ENCODE measurements at places on chromosomes 5 and 9.

- DNase-seq, result no peak
Measured at GRCh38 chr9:133207021-133207531, 2.0 kb downstream of the OBP2B start.

- no peak for DNase-seq
Measured at GRCh38 chr5:80149161-80149609, 106.7 kb downstream of the SERINC5 start.

DNA sequence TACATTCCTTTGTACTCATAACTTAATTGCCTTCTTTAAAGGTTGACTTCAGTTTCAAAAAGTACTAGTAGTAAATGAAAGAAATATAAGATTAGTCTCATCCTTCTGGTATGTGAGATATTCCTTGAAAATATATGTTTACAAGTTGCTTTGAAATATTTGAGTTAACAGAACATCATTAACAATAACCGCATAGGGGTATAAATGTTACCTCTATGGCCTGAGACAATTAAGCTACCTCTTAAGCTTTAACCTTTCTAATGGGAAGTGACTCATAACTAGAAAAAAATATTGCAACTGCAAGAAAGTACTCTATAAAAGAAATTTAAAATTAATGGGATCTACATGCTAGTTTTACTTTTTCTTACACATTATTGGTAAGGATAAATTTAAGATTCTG, 399.0 kb downstream of the CDH10 start:
- DNase-seq, result no peak

DNA sequence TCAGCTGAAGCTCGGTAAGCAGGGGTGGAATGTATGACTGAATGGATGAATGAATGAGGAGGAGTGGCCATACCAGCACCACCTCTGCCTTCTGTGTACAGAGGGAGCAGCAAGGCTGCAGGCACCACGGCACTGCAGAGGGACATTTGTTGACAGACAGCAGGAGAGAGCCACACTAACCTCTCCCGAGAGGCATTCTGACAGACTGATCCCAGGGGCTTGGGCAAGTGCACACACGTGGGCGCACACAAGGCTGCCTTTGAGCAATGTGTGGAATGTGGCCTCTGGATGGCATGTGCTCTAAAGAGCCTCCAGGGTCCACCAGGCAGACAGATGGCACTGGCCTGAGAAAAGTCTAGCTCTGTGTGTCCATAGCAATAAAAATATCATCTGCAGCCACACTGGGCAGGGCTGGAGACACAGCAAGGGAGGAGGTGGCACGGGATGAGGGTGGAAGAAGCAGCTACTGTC, 111.8 kb downstream of the ACTL7B start:
- no peak for DNase-seq

- DNase-seq, result no peak
Measured at GRCh38 chr5:142239394-142240159, 85.2 kb downstream of the SPRY4 start.

GRCh38 chr9:89489548-89490530, 8.1 kb downstream of the SEMA4D start:
- no peak for DNase-seq

GRCh38 chr5:132459031-132459982, 31.3 kb downstream of the IRF1 start:
- DNase-seq, result no peak

DNA sequence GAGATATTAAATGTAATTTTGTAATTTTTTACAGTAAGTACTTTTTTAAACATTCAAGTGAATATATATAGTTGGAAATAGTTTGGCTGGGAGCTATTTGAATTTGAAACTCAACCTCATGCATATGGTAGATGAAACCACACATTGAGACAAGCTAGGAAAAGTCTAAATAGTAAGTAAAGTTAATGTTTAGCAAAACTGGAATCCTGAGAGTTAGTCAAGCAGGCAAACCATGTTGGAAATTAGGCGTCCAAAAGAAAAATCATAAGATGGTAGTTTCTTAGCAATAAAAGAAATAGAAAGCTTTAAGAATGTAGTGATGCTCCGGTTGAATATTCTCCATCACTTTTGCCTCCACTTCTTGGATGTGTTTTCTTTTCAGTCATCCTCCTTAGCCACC, 657.1 kb upstream of the CDH10 start:
- DNase-seq, result no peak

DNA sequence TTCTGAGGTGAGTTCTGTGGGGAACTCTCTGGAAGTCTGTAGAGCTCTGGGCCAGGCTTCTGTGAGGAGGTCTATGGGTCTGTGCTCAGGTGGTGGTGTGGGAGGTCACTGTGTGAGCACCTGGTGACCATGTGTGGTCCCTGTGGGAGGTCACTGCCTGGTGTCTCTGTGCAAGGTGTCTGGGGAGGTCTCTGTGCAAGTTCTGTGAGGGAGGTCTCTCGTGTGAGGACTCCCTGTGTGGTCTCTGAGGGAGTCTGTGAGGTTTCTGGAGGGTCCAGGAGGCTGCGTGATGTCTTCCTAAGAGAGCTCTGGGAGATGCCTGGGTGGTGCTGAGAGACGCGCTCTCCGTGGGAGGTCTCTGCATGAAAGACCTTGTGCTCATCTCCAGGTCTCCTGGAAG, 6.0 kb upstream of the SPATA31E1 start:
- DNase-seq, result no peak

DNA sequence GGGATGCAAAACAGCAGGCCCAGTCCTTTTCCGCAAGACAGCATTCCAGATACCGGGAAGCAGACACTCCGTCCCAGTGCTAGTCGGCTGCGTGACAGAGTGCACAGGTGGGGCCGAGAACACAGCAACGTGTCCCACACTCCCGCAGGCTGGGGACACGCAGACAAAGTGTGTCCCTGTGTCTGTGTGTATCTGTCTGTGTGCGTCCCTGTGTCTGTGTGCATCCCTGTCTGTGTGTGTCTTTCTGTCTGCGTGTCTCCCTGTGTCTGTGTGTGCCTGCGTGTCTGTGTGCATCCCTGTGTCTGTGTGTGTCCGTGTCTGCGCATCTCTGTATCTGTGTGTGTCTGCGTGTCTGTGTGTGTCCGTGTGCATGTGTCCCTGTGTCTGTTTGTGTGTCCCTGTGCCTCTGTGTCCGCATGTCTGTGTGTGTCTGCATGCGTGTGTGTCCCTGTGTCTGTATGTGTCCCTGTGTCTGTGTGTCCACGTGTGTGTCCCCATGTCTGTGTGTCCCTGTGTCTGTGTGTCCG, 137.0 kb downstream of the MRPL36 start:
- no peak for DNase-seq

DNA sequence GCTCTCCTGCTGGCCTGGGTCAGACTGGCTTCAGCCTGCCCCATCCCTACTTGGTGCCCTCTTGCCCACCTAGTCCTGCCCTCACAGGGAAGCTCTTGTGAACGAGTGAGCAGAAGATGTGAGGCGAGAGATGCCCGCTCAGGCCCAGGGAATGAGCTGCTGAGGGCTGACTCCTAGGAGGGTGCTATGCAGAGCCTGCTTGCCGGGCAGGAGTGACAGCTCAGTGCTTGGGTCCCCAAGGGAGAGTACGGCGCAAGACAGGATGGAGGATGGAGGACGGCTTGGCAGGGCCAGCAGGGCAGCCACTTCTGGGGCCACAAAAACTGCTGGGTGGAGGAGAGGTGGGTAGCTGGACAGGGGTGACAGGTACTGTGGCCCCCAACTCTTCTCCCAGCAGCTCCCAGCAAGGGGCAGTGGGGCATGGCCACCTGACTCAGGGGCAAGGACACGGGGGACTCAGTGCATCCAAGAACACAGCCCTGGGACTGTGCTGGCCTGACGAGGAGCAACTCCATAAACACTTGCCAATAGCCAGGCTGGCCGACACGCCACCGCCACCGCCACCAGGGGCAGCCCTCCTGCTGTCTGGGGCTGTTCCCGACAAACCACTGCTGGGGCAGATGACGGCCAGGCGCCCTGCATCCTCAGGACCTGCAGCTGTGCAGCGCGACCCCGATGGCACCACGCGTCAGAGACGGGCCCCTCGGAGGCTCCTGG, 55.6 kb upstream of the UBAC1 start:
- no peak for DNase-seq

DNA sequence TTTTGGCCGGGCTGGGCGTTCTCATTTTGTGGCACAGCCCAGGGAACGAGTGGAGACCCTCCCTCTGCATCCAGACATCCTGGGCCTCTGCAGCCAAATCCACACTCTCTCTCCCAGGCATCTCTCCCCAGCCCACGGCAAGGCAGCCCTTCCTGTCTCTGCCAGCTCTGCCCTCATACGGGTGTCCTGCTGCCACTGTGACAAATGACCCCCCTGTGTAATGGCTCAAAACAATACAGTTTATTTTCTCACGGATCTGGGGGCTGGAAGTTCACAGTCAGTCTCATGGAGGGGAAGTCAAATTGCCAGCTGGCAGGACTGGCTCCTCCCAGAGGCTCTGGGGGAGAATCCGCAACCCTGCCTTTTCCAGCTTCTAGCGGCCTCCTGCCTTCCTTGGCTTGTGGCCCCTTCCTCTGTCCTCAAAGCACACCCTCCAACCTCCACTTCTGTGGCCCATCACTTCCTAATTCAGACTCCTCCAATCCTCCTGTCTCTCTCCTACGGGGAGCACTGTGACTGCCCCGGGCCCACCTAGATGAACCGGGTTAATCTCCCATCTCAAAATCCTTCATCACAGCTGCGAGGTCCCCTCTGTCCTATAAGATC, 70.2 kb upstream of the COL5A1 start:
- DNase-seq, result no peak

DNA sequence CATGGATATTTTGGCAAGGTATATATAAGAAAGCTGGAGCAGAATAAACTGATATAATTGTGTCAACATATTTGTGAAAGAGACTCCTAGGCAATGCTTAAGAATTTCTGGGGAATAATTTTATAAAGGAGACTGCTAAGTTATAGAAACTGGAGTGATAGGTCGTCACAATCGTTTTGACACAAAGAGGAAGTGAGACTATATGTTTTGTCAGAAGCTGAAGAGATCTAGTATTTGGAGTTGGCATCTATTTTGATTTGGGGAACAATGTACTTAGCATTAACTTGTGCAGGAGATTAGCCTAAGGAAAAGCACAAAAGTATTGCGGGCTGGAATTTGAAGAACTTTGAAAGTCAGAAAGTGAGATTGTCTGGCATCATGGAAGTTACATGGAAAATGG, 582.5 kb downstream of the TAF11L14 start:
- no peak for DNase-seq

DNA sequence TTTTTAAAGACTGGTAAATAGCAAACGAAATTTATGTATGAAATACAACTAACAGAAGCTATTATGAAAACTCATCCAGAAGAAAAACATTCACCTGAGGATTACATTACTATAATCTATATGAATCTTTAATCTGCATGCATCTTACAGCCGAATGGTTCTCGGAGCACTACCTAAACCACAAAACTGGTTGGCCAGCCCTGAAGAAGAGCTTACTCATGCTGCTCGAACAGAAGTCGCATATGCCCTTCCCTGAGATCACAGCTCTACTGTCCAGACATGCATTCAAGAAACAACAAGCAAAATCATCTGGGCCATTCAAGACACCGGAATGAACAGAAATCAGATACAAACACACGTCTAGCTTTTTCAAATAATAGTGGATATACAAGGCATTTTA, 931.0 kb upstream of the DMAC1 start:
- no peak for DNase-seq

GRCh38 chr5:13115476-13115875, 829.0 kb downstream of the DNAH5 start:
- no peak for DNase-seq

DNA sequence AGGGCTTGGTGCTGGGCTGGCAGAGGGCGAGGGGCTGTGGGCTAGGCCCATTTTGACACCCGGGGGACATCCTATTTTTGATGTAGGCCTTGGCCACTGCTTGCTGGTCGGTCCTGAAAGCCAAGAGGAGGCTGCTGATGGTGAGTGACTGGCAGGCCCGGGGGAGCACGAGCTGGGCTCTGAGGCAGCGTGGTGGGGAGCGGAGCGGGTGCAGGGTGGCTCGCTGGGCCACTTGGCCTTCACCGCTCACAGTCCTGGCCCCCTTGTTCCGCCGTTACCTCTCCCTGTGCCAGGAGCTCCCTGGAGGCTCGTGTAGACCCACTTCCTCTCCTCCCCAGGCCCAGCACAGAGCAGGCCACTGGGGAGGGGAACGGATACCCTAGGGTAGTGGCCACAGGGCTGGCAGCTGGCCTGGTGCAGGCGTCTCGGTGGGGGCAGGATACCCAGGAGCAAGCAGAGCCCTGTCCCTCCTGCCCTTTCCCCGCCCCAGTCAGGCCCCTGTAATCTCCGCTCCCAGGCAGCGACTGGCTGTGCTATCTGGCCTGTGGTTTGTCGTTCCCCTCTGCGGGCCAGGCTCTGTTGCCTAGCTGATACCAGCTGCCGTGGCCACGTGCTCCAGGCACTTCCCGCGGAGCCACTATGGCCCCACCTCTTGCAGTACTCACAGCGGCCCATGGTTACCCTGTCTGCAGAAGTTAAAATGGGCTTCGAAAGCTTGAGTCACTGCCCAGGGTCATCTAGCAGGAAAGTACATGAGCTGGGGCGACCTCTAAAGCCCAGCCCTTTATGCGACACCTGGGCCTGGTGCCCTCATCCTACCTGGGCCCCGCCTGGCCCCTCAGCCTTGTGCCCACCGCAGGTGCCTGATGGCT, 11.7 kb upstream of the DOLPP1 start:
- no peak for DNase-seq

GRCh38 chr5:149790276-149790675, 60.2 kb downstream of the PPARGC1B start:
- no peak for DNase-seq

DNA sequence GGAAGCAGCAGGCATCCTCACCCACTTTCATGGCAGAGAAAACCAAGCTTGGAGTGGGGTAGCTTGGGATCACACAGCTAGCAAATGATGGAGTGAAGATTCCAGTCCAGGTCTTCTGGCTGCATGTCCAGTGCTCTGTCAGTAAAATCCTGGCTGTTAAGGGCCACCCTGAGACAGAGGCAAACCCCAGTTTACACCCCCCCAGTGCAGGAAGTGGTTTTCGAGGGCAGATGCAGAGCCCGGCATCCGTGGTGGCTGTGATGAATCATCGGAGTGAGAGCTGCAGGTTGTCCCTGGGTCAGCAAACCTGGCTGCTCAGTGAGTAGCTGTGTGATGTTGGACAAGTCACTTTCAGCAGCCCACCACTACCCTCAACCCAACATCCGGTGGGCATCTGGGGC, 115.4 kb downstream of the RGS3 start:
- peak; percentile 57 for DNase-seq
